ENCODE measurements at places on chromosomes 5 and 9.

GRCh38 chr9:86009133-86009532 is 68.2 kb downstream of the NAA35 start:
- no peak for DNase-seq

DNA sequence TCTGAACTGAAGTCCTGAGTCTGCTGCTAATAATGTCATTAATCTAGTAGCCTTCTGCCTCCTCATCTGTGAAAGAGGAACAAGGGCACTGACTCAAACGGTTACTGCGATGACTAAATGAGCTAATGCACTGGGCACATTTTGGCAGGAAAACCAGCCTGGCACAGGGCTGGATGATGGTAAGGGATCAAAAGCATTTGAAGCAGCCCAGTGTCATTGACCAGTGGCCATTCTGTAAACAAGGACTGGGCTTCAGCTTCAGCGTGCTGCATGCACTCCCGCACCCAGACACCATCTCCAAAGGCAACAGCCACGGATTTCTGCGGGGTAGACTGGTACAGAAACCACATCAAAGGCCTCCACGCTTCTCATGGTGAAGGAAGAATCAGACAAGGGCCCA is 8.0 kb downstream of the GCNT4 start:
- no peak for DNase-seq

DNA sequence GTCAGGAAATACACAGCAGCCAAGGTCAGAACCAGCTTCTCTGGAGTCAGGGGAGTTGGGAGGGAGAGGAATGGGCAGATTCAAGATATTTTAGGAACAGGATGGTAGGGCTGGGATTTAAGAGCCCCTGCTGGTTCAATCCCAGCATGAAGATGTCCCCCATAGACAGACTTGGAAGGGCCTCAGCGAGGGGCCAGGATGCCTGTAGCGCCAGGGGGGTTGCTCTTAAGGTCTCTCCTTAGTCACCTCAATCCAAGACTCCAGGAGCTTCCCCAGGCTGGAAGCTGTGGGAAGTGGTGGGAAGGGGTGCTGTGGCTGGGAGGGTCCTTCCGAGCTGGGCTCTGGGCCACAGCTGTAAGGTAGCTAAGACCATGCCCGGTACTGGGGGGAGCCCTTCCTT is 8.1 kb upstream of the TSPAN17 start:
- DNase-seq = no peak

GRCh38 chr5:157126-157715 is 34.1 kb upstream of the LRRC14B start:
- DNase-seq = no peak

GRCh38 chr9:120264528-120264927 is 315.4 kb downstream of the CDK5RAP2 start:
- no peak for DNase-seq

- DNase-seq = no peak
Measured at GRCh38 chr9:21995006-21995665, 545 bp downstream of the CDKN2B-AS1 start.

- DNase-seq = no peak
Measured at GRCh38 chr9:15717290-15717967, 164.6 kb downstream of the CCDC171 start.

- DNase-seq = no peak
Measured at GRCh38 chr5:171415115-171415730, 4.2 kb upstream of the FGF18 start.

- DNase-seq = no peak
Measured at GRCh38 chr5:151254556-151254955, 1.6 kb downstream of the GM2A start.

DNA sequence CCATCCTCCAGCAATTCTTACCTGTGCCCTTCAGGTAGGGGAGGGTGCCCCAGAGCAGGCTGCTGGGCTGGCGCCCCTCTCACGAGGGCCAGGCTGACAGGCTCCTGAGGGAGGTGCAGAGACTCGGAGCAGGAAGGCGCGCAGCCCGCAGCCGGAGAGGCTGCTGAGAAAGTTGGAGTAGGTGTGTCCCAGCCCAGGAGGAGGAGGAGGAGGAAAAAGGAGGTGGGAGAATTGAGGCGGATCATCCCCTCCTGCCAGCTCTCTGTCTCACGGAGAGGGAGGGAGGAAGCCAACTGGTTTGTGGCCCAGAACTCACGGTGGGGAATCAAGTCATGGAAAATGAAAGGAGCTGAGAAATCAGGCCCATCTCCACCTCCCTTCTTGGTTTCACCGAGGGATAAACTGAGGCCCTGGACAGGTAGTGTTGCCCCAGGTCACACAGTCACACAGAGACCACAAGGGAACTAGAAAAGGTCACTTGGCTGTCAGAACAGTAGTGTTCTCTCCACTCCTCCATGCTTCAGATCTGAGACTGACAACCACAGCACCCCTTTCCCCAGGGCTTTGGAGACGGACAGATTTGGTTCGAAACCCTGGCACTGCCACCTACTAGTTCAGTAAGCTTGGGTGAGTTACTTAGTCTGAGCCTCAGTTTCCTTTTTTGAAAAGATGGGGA is at the start of gene FAT2:
Gene FAT2 (minus strand): TSS at position 188 of the 676 bp plus-strand sequence. CDS start 22,400 bp downstream, outside the sequence.
- no peak for DNase-seq

DNA sequence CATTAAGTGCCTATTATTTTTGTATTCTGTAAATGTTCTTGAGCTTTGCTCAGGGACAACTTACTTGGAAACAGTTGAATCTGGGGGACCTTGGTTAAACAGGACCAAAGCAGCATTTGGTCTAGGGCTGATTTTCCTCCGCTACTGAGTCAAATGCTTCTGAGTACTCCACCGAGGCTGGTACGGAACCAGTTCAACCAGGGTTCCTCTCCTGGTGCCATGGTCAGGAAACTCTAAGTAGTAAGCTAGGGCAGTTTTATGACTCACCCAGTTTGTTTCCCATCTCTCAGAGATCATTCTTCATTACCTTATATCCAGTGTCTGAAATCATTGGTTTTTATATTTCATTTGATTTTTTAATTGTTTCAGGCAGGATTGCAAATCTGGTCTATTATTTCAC is 111.9 kb upstream of the TNFAIP8 start:
- DNase-seq = no peak

GRCh38 chr5:150429410-150429873 is 16.7 kb upstream of the CD74 start:
- no peak for DNase-seq

DNA sequence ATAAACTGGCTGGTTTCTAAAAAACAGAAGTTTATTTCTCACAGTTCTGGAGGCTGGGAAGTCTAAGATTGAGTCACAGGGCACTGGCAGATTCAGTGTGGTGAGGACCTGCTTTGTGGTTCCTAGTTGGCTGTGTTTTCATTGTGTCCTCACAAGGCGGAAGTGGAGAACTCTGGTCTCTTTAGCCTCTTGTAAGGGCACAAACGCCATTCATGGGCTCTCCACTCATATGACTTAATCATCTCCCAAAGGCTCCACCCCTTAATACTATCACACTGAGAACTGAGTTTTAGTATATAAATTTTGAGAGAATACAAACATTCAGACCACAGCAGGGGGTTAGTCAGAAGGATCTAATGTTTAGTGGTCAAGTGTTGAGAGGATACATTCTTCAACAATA is 208.2 kb downstream of the SEC61B start:
- no peak for DNase-seq

GRCh38 chr5:55176176-55176818 is 3.3 kb upstream of the CDC20B start:
- no peak for DNase-seq

DNA sequence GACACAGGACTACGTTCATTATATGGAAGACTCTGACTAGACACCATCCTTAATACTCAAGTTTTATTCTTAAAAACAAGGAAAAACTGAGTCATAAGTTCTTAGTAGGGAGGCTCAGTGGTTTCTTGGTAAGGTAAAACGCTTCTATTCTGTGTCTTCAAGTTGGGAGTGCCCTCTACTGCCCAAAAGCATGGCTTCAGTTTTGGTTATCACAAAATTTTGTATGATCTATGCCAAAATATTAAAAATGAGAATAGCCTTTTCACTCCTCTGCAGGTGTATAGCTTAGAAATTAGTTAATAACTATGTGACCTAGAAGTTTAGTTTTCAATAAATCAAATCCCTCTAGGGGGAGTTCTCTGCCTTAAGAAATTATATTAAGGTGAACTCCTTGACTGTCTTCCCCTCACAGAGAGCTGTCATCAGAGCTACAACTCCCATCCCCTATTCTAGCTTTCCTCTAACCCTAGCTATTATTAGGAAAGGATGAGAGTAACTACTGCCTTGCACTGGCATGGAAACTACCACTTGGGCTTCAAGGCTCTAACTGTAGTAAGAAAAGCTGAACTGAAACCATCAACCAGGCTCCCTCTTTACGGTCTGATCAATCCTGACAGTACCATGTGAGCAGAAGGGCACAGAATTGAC is 189.7 kb downstream of the GNAQ start:
- no peak for DNase-seq

GRCh38 chr5:102975457-102976182 is 144.3 kb downstream of the GIN1 start:
- no peak for DNase-seq

- no peak for DNase-seq
Measured at GRCh38 chr9:122325124-122325523, 45.7 kb upstream of the PTGS1 start.

GRCh38 chr9:130029223-130029973 is 13.6 kb downstream of the FNBP1 start:
- no peak for DNase-seq

DNA sequence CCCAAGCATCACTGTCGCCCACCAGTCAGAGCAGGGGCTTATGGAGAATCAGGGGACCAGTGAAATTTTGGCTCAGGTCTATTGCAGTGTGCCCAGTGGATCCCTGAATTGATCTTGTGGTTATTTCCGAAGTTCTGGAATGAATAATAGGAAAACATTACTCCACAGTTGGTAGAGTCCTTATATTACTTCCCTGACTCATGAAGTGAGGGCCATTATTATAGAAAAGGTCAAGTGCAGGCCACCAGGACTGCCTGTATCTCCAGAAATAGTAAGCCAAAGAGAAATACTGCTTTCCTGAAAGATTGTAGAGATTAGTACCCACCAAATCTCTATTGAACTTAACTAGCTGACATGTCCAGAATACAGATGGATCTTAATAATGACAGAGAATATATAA is 335.0 kb downstream of the NPR3 start:
- DNase-seq = no peak

- DNase-seq = no peak
Measured at GRCh38 chr5:135227064-135228022, 171.7 kb downstream of the MACROH2A1 start.

- no peak for DNase-seq
Measured at GRCh38 chr9:38144421-38144820, 75.4 kb upstream of the SHB start.

DNA sequence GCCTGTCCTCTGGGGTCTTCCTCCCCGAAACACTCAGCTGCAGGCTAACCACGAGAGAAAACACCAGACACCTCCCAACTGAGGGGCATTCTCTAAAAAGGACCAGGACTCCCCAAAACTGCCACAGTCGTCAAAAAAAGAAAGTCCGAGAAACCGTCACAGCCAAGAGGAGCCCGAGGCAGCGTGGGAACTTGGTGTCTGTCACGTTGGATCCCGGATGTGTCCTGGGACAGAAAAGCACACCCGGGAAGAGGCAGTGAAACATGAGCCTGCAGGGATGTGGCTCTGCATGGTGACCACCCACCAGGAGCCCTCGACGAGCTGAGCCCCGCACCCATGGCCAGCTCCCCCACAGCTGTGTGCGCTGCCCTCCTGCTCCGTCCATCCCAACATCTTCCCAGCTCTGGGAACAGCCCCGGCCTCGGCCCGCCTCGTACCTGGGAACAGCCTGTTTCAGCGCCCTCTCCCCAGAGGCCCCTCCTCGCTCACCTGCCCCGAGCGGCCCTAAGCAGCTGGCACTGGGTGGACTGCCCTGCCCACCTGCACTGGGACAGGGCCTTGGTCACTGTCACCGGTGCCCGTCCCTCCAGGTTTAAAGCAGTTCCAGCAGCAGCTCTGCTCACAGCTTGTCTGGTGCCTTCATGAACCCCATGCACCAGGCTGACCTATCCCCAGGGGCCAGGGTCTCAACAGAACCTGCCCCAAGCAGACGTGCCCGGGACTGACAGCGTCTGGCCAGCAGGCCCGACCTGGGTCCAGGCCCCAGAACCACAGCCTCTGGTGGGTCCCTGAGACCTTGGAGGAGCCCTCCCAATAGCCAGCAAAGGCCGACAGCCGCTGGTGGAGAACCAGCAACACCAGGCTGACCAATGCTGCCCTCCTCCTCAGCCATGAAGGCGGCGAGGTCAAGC is 10.9 kb downstream of the SLC12A7 start:
- no peak for DNase-seq

- no peak for DNase-seq
Measured at GRCh38 chr5:80804332-80804731, 149.5 kb upstream of the DHFR start.

GRCh38 chr9:21027295-21027694 is 4.1 kb downstream of the HACD4 start:
- DNase-seq = no peak

GRCh38 chr9:32490601-32491000 is 35.4 kb downstream of the RIGI start:
- DNase-seq = no peak

GRCh38 chr9:84371737-84372136 is 31.2 kb upstream of the SLC28A3 start:
- DNase-seq = no peak

GRCh38 chr5:43036409-43036808 is 3.7 kb downstream of the ANXA2R start:
- no peak for DNase-seq

DNA sequence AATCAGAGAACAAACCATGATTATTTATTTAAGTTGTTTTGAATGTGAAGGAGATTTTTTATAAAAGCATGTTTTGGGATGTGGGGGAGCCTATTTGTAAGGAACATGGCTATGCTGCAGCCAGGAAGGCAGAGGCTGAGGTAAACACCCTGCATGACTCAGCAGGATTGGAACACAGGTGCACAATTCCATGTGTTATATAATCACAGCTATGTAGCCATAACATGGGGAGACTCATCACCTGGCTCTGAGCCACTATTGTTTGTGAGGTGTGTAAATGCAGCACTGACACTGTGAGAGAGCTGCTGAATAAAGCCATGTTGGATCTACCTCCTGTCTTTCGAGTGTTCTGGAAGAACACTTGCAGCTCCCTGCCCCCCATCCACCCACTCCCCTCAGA is 1009.8 kb downstream of the DNAH5 start:
- DNase-seq = no peak

- DNase-seq = no peak
Measured at GRCh38 chr5:128596071-128596470, 58.0 kb upstream of the FBN2 start.

DNA sequence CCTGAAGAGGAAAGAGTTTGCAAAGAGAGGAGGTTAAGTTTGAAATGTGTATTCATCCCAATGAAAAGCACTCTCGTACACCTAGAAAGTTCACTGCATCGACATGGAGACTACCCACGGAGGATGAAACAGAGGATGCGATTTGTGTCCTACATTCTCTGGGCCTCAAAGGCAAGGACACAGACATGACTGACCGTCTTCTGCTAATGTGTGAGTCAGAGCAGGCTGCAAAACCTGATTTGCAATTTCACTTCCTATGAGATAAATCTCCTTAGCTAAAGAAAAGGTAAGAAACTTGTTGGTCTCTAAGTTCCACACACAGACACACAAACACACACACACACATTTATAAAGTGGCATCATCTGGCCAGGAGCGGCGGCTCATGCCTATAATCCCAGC is 98.6 kb downstream of the GNAQ start:
- DNase-seq = no peak
